ENCODE measurements at places on chromosomes 11 and 22.

DNA sequence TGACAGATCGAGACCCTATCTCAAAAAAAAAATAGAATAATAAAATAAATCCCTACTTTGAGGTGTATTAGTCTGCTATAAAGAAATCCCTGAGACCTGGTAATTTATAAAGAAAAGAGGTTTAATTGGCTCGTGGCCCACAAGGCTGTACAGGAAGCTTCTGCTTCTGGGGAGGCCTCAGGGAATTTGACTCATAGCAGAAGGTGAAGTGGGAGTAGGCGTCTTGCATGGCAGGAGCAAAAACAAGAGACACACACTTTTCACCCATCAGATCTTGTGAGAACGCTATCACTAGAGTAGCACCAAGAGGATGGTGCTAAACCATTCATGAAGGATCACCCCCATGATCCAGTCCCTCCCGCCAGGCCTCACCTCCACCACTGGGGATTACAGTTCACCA is 29.2 kb downstream of the CDPF1 start:
- no peak for DNase-seq

- DNase-seq = no peak
These were observed 8.2 kb downstream of the ABCG4 start for GRCh38 chr11:119157063-119157462.

- no peak for DNase-seq
These were observed 26.2 kb downstream of the DNHD1 start for GRCh38 chr11:6523253-6523652.

GRCh38 chr22:48689206-48689605 is 1138.5 kb downstream of the BRD1 start:
- DNase-seq = no peak

GRCh38 chr11:68383976-68384501 is 71.6 kb downstream of the LRP5 start:
- DNase-seq = peak; percentile 79

- DNase-seq = peak; percentile 80
These were observed 13.9 kb downstream of the OTUB1 start for GRCh38 chr11:64000026-64000739.

GRCh38 chr11:122850076-122850631 is 11.9 kb downstream of the CRTAM start:
- DNase-seq = peak; percentile 22

DNA sequence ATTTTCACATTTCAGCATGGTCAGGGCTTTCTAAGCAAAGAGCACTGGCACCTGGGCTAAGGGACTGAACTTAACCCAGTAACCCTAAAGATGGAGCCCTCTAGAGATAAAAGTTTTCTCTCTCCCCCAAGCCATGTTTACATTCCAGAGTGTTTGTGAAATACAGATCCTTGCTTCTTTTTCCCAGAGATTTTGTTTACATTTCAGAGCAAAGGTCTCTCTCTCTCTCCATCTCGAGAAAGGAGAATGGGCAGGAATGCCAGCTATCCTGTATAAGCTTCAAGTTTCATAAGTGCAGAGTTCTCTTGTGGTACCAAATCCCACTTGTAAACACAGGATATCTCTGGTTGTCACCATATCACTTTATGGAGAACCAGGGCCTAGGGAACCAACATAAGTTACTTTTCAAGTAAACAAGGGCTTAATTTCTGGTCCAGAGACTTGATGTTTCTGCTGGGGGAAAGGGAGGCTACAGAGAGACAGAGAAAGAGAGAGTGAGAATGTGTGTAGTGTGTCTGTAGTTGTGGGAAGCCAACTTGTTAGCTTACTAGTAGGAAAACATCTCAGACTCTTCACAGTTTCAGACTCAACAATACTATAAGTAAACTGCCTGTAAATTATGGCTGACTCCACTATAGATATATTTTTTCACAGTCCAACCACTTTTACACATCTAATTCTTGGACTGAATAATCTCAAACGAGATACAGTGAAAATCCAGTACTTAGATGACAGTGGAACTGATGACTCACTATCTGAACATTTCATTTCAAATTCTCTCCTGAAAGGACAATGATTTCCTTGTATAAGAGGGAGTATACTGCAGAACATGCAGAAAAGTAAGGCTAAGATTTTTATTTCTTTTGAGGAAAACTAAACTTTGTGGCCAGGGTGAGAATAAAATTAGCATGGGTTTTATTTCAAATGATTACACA is 76.2 kb downstream of the ARHGAP32 start:
- DNase-seq = no peak

GRCh38 chr11:2853997-2854560 is 31.5 kb downstream of the CDKN1C start:
- DNase-seq = no peak

- DNase-seq = no peak
These were observed 276.9 kb downstream of the KIRREL3 start for GRCh38 chr11:126723665-126724045.

DNA sequence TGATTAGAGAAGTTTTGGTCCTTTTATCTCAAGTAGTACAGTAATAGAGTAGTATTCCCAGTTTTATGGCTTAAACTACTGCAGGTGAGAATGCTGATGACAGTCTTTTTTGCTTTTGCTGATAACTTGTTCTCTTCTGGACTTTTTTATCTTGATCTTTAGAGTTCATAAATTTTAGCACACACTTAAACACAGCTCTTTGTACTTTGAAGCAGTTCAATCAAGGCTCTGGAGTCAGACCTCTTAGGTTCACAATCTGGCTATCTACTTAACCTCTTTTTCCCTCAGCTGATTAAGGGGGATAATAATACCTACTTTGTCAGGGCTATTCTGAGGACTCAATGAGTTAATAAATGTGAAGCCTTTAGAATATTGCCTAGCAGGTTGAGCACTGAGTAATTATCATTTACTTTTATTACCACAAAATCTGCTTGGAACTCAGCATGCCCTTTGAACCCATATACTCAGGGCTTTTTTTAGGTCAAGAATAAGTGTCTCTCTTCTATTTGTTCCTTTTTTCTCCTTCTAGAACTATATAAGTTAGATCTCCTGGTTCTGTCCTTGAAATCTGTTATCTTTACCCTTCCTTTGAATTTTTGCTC is 51.9 kb downstream of the CSTF3 start:
- no peak for DNase-seq

DNA sequence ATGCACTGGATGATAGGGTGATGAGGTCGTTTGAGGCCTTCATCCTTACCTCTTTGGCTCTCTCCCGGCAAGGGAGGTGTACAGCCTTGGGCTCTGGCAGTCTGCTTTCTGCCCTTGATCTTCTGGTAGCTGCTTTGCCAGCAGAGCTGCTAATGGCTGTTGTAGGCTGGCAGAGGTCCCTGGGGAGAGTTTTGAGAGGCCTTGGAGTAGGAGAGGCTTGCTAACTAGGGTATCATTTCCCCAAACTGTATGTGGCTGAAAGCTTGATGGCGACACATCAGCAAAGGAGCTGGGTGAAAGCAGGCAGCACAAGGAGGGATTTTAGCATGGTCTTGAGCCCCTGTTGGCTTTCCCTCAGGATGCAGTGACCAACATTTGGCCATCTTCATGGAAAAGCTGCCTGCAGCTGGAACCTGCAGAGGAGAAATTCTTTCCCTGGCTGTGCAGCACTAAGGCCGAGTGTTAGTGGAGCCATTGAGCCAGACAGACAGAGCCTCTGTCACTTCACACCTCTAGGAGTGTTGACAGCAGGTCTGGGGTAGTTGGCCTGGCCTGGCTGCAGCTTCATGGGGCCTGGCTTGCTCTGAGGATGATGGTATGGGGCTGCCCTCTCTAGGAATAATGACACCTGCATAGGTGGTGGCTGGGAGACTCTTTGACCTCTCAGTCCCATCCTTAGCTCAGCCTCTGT is 3.5 kb upstream of the AMPD3 start:
- DNase-seq = no peak
